ENCODE measurements at places on chromosomes 6 and 20.

GRCh38 chr6:90082847-90083246 lies 188.6 kb downstream of the GJA10 start:
- DNase-seq, result no peak

DNA sequence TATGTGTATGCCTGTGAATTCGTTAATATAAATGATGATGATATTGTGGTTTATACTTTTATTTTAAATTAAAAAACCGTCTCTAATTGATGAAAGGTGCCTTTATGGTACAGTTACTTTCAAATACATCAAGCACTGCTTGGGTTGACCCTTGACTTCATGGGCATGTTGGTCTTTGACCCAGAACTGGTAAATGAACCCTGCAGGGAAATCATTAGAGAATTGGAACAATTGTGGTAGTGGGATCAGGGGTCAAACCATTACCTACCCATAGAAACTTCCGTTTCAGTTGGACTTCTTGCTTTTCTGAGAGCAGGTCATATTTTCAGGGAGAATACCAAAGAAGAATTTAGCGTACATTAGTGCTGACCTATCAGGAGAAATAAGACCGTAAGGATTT lies 258.0 kb downstream of the TMEM242 start:
- DNase-seq, result no peak

- DNase-seq, result no peak
These were observed 100.9 kb upstream of the PMEPA1 start for GRCh38 chr20:57810511-57811373.

DNA sequence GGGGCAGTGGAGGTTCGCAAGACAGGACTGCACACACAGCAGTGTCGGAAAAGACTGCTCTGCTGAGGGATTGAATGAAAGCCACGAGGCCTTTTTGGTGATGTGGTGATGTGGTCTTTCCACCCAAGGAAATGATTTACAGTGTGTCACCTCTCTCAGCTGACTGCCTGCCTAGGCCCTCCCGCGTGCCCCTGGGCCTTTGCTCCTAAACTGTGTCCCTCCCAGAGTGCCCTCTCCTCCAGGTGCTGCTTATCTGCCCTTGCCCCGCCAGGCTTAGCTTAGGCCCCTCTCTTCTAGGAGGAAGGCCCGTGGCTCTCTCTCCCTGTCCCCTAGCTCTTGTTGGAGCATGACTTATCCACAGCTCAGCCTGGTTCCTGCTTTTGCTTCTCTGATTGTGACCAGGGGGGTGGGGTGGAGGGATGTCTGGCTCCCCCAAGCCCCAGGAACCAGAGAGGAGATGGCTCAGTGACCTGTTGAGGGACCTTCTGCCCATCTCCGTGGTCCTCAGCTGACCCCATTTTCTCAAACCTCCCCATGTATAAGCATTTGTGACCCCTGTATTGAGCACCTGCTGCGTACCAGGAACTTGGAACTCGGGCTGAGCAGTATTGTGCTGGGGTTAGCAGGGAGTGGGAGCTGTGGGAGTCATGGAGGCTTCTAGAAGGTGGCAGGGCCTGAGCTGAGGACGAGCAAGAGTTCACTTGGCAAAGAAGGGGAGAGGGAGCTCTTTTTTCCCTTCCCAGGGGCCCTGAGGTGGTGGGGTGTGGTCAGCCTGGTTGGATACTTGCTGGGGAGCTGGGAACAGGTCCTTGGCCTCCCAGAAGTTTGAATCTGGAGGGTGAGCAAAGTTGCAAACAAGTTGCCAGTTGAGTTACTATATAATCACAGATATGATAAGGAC lies 2.2 kb downstream of the SRC start:
- DNase-seq, result no peak

GRCh38 chr6:136338486-136338885 lies 48.8 kb upstream of the BCLAF1 start:
- no peak for DNase-seq

DNA sequence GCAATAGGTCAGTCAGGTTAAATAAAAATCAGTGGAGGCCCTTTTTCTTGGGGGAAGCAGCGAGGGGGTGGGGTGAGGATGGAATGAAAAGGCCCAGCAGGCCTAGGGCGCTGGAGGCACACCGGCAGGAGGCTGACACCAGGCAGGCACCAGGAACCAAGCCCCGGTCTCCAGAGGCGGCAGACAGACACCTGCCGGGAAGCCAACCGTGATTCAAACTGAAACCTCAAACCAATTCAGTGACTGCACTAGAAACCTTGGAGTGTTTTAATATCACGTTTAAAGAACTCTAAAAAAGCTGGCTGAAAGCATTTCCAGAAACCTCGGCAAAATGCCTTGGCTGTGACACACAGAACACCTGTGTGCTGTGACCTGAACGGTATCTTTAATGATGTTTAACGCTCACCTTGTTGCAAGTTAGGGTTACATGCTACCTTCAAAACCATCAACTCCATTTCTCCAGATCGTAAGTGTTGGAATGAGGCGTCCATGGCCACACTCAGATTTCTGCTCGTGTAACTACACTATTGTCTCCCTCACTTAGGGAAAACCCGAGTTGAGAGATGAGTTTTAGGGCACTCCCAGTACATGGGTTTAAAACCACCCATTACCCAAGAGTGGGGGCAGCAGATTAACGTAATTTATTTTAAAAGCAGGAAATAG lies 27.2 kb downstream of the DIDO1 start:
- DNase-seq, result no peak

DNA sequence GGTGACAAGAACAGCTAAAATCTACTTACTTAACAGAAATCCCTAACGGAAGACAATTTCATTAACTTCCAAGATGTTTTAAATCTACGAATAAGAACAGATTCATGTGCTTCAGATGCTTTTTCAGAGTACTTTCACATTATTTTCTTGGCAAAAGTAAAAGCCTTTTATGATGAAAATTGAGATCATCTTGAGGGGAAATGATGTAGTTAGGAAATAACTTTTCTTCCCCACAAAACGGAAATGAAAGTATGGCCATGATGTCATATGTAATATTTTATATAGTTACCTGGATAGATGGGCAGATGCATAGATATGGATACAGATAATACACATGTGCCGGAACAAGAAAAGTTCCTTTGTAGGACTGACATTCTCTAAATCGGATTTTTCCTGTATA lies 32.8 kb downstream of the SASH1 start:
- DNase-seq, result no peak

GRCh38 chr6:81814370-81815076 lies 62.0 kb upstream of the TENT5A start:
- DNase-seq, result no peak

GRCh38 chr6:44533421-44533820 lies 145.9 kb downstream of the CDC5L start:
- no peak for DNase-seq

- DNase-seq, result no peak
These were observed 178.8 kb downstream of the ZFAND3 start for GRCh38 chr6:37998366-37998765.

GRCh38 chr20:63850689-63851547 lies 10.4 kb upstream of the ABHD16B start:
- peak; percentile 38 for DNase-seq

DNA sequence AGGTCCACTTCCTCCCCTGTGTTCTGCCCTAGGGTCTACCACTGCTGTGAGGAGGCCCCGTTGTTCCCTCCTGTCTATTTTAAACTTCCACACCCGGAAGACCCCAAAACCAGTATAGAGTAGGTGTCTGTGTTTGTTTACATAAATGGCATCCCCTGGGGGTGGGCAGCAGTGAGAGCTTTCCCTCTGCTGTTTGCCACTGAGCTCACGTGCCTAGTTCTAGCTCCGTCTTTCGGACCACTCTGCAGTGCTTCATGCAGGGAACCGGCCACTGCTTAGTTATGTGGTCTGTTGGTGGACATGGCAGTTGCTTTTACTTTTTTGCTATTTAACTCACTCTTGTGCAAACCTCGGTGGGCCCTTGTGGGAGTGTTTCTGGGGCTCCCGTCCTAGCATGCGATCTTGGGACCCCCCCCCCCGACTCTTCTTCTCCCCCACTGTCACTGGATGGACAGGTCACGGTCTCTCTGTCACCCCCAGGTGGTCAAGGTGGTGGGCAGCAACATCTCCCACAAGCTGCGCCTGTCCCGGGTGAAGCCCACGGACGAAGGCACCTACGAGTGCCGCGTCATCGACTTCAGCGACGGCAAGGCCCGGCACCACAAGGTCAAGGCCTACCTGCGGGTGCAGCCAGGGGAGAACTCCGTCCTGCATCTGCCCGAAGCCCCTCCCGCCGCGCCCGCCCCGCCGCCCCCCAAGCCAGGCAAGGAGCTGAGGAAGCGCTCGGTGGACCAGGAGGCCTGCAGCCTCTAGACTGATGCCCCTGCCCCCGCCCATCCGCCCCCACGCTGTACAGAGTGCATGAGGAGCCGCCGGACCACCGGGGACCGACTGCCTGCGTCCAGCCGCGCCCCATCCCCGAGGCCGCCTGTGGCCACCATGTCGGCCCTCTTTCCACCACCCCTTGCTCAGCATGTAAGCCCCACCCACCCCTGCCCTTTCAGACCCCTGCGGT lies 40.9 kb downstream of the VSTM2L start:
- no peak for DNase-seq

DNA sequence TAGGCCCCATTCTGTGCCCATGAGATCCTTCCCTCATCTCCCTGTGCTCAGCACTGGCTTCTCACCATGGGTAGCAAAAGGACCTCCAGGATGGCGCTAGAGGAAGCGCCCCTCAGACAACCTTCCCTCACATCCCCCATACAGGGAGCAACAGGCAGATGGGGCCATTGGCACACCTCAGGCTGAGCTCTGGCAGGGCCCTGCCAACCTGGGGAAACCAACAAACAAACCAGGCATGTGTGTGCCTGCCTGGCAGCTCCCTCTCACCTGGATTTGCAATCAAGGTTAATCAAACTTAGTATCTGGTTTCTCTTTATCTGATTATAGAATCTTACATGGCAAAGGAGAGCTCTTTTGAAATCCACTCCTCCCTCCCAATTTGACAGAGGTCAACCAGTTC lies 134.9 kb downstream of the SLC23A2 start:
- no peak for DNase-seq

DNA sequence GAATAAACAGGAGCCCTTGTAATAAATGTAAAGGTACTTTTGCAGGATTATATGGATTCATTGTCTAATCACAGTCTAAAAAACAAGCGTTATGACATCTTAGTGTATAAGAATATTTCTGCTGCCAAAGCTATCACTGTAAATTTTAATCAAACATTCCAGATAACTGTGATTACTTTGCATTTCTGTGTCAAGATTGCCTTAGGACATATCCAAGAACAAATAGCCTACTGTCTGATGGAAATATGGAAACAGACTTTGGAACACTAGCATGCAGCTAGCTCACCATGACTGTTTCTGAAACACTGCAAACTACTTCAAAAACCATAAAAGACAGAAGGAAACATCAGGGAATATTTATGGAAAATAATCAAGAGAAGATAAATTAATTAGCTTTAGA lies 248.7 kb upstream of the ASCC3 start:
- no peak for DNase-seq

DNA sequence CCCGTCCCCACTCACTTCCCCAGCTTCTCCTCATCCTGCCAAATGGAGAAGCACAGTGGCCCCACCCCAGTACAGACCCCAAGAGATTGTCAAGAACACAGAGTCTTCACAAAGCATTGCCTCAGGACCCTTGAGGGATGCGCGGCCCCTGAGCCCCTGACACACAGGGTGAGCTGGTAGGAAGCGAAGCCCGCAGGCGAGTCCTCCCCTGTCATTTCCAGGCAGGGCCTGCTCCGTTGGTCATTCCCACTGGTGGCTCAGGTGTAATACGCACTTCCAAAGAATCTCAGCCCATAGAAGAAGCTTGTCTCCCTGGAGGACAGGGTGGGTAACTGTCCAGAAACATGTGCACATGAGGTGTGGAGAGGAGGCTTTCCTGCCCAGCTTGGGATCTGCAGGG lies 404.2 kb downstream of the THBS2 start:
- DNase-seq, result no peak

DNA sequence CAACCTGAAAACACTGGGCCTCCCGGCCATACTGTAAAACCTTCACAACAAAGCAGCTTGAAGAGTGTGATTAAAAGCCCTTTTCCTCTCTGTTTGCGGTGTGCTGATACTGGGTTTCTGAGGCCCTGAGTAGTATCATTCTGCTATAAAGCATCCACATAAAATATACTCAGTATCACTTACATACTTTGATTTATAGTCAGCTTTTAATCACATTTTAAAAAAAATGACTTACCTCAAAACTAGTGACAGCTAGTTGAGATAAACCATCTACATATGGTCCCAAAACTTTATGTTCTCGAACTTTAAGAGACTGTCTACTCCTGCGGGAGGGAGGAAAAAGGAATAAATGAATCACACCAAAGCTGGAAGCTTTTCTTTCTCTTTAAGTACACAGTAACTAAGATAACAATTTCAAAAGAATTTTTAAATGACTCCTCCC lies 135.7 kb downstream of the KIF13A start:
- no peak for DNase-seq

GRCh38 chr20:63223121-63223825 lies 7.3 kb upstream of the YTHDF1 start:
- DNase-seq, result peak; percentile 22
